ENCODE measurements at places on chromosomes 7 and 10. TPM values are rescaled to one million over a fixed set of nuclear protein-coding genes. Genes with fewer than 3 reads are reported as not detected.

Gene EPO
- polyA plus RNA-seq, result not detected

Gene PDE6C
- not detected for polyA plus RNA-seq

Gene SHH
- polyA plus RNA-seq, result 0.22 TPM

Gene PKD2L1
- not detected for polyA plus RNA-seq

Gene PTPRZ1
- polyA plus RNA-seq, result 1.6 TPM

Gene IFIT1B
- polyA plus RNA-seq, result not detected

Gene IKZF5
- polyA plus RNA-seq, result 8.3 TPM

Gene HHEX
- 15.5 TPM for polyA plus RNA-seq

Gene GJD4
- not detected for polyA plus RNA-seq

Gene SFXN3
- 27.0 TPM for polyA plus RNA-seq

Gene GDF10
- 7.0 TPM for polyA plus RNA-seq

Gene COL26A1
- polyA plus RNA-seq, result 1.1 TPM

Gene DYDC2
- polyA plus RNA-seq, result not detected

Gene H2BK1
- polyA plus RNA-seq, result not detected

Gene ELN
- polyA plus RNA-seq, result 49.6 TPM

Gene PHTF2
- polyA plus RNA-seq, result 4.2 TPM

Gene DKK1
- 0.99 TPM for polyA plus RNA-seq

Gene TRIM4
- polyA plus RNA-seq, result 15.0 TPM

All from adipose tissue (tissue), 3 donors.